AG09309 (cell line): ENCODE measurements at places on chromosomes 16 and 17.

- no peak for DNase-seq
Measured at GRCh38 chr17:81884520-81884919, 6.9 kb downstream of the ALYREF start.

GRCh38 chr16:19265380-19265930, 20.1 kb upstream of the CLEC19A start:
- no peak for DNase-seq

DNA sequence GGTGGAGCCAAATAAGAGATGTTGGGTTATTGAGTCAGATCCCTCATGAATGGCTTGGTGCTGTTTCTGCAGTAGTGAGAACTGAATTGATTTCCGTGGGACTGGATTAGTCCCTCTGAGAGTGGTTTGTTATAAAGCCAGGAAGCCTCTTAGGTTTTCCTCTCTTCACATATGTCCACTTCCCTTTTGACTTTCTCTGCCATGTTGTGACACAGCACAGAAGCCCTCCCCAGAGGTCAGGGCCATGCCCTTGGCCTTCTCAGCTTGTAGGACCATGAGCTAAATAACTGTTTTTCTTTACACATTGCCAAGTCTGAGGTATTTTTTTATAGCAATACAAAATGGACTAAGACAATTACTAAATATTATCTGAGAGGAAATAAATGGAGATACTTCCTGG, 10.3 kb upstream of the HAPSTR1 start:
- DNase-seq: no peak

- no peak for DNase-seq
Measured at GRCh38 chr16:57648125-57648524, 19.7 kb downstream of the ADGRG1 start.

- no peak for DNase-seq
Measured at GRCh38 chr16:11082860-11083388, 138.6 kb downstream of the CLEC16A start.
